T follicular helper cell (primary cell): ENCODE measurements at places on chromosomes 11 and 22.

DNA sequence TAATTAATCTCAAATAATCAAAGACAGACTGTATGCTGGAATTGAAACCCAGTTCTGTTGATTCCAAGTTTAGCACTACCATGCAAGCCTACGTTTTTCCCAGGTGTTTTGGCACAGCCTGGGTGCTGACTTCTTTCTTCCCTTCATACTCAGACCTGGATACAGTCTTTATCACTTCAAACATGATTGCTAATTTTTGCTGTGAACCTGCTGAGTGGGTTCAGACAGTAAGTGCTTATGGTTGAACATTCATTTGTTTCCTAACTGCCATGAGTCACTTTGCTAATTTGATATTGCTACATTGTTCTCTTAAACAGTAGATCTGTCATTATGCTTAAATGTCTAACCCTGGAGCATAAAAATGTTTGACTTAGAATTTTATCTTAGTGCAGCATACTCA is 12.2 kb downstream of the PAAF1 start:
- DNase-seq = no peak

DNA sequence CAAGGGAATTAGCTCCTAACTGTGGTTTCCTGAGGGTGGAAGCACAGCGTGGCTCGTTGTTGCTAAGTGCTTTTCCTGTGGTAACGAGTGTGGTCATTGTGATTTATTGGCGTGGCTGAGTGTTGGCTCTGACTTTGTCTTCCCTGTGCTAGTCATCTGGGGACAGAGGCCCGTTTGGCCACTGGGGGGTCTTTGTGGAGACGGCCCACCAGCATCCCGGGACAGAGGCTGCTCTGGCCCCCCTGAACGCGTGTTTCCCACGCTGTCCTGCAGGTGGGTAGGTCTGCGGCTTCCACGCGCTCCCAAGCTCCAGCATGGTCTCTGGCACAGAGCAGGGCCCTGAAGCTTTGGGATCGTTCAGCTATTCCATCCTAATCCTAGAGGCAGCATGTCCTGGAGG is 1040.0 kb downstream of the TBC1D22A start:
- no peak for DNase-seq

- DNase-seq = no peak
Observed at GRCh38 chr11:132111316-132111715, 740.9 kb downstream of the NTM start.

DNA sequence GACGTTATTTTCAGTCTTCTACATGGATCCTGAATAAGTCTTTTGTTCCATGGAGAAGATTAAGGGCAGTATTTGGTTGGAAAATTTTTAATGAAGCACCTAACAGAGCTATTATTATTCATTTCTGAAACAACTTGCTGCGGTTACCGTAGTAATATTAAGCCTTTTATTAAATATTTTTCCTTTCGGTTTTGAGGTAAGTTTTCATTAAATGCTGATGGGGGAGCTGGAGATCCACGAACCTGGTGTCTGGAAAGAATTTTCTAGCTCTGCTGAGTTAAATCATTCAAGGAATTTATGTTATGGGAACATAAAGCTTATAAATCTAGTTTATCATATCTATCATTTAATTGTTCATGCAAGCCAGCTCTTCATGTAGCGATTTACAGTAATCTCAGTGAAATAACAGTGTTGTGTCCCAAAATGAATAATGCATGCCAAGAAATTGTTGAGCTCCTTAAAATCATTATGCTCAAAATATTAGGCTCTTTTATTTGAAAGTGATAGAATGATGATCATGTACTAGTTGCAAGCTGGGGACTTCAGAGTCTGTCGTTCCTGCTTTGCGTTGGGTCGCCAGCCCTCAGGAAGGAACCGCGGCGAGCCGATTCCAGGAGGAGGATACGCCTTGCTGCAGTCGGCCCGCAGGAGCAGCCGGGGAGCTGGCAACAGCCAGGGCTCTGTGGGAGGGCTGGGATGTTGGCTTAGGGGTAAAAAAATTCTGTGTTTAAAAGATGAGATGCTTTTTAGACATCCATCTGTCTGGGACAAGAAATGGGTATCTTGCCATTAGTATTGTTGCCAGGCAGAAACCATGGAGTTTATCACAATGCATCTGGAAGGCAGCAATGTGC is 83.1 kb downstream of the TBC1D22A start:
- no peak for DNase-seq

DNA sequence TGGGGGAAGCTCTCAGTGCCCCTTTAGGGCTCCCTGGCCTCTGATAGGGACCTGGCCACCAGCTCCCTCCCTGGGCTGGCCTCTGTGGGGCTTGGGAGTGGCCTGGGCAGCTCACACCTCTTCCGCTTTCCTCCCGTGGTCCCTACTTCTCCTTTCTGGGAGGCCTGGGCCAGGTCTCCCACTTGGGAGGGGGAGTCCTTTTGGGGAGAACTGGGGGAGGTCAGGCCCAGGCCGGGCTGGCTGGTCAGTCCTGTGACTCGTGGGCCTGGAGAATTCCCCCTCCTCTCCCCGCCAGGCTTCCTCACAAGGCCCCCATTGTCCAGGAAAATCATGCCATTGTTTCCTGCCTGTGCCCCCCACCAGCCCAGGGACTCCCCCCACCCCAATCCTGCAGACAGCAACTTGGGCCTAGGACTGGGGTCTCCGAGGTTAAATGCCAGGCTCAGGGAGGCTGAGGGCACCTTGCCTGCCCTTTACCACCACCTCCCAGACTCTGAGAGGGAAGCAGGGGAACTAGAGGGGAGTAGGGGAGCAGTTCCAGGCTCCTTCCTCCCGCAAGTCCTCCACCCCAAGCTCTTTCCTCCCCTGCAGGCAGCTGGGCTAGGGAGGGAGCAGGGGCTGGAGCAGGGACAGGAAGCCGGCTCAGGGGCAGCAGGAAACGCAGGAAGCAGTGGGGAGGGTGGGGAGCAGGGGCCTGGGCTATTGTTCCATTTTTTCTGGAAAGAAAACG is 2.8 kb downstream of the MAP3K11 start:
- no peak for DNase-seq
